OCI-M1 (cell line): ENCODE measurements at places on chromosomes 7 and 10.

DNA sequence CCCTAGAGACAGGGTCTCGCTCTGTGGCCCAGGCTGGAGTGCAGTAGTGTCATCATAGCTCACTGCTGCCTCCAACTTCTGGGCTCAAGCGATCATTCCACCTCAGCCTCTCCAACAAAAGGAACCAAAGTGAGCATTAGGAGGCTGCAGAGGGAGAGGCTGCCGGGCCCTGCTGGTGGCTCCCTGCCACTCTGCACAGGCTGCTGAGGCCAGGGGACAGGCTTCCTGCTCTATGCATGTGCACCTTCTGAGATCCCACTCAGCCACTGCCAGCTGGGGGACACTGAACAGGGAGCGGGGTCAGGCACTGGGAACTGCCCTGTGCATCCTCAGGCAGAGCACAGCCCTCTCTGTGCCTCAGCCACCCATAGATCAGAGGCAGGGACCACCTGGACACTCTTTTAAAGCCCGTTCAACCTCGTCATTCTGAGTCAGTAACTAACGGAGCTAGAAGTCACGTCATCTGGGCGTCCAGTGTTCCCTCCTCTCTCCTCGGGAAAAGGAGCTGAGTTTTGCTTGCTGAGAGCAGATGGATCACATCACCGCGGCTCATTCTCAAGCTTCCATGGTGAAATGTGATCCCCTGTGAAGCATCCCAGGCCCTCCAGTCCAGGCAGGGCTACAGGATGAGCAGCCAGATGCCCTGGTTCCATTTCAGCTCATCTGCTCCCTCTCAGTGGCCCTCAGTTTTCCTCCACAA lies 109.6 kb downstream of the MYL10 start:
- DNase-seq: no peak

GRCh38 chr10:67722113-67722512 lies 26.1 kb upstream of the CTNNA3 start:
- no peak for DNase-seq

GRCh38 chr10:13956826-13957225 lies 370.1 kb downstream of the PRPF18 start:
- DNase-seq: no peak

DNA sequence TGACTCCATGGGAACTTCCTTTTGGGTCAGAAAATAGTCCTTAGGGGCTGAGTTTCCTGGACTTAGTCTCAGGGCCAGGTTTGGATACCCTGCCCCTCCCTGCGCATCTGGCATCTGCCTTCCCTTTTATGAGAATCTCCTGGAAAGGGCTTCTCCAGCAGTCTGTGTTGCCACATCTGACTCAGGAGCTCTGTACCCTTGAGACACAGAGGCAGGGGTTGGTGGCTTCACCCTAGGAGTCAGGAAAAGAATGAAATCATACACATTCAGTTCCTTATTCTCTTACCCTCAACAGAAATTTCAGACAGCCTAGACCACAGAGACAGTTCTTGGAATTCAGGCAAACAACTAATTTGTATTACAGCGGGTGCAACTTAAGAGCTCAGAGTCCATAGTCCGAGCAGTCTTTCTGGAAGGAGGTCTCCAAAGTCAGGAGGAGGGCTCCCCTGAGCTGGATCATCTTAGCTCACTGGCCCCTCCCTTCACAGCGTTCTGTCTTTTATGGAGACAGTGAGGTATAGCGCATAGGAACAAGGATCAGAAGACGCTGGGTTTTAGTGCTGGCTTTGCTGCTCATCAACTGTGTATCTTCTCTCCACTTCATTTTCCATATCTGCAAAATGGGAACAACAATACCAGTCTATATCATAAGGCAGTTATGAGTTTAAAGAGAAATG lies 3.0 kb upstream of the PLAU start:
- peak; percentile 94 for DNase-seq

DNA sequence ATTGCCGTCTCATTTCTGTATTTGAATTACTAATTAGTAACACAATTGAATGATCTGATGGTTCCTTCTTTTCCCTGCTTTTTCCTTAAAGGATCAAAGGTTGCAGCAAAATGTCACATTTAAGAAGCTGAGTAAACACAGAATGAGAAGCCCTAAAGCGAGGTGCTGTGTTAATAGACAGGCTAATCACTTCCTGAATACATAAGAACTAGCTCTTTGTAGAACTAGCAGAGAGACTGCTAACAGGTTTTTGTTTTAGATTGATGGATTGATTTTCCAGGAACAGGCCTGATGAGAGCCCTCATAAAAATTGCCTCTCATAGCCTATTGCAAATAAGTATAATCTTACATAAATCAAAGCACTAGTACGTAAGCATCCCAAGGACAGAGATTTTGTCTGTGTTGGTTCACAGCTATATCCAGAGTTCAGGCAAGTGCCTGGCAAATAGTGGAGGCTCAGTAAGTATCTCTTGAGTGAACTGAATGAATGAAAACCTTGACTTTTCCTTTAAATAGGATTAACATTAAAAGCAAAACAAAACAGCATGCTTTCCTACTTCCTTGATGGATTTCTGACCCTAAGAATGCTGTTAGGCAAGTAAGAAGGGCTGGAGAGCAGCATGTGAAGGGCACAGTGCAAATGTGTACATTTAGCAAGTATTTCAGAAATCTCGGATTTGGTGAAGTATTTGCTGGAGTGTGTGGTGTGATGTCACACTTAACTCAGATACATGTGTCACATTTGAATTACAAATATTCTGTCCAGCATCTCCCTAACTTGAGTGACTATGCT lies 3.3 kb downstream of the TMEM229A start:
- no peak for DNase-seq

DNA sequence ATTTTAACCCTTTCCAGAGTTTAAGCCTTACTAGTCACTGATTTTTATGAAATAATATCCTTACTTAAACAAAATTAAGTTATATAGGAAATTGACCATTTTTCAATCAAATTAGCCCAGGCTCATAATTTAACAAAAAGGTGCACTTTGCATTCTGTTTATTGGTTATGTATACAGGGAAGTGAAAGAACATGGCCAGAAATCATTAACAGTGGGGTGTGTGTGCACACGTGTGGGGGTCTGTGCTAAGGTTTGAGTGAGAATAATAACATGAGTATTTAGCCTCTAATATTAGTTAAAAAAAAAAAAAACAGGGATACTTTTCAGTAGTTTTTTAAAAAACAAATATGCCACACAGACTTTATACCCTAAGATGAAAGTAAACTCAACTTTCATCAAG lies 510.5 kb upstream of the PFKP start:
- no peak for DNase-seq

DNA sequence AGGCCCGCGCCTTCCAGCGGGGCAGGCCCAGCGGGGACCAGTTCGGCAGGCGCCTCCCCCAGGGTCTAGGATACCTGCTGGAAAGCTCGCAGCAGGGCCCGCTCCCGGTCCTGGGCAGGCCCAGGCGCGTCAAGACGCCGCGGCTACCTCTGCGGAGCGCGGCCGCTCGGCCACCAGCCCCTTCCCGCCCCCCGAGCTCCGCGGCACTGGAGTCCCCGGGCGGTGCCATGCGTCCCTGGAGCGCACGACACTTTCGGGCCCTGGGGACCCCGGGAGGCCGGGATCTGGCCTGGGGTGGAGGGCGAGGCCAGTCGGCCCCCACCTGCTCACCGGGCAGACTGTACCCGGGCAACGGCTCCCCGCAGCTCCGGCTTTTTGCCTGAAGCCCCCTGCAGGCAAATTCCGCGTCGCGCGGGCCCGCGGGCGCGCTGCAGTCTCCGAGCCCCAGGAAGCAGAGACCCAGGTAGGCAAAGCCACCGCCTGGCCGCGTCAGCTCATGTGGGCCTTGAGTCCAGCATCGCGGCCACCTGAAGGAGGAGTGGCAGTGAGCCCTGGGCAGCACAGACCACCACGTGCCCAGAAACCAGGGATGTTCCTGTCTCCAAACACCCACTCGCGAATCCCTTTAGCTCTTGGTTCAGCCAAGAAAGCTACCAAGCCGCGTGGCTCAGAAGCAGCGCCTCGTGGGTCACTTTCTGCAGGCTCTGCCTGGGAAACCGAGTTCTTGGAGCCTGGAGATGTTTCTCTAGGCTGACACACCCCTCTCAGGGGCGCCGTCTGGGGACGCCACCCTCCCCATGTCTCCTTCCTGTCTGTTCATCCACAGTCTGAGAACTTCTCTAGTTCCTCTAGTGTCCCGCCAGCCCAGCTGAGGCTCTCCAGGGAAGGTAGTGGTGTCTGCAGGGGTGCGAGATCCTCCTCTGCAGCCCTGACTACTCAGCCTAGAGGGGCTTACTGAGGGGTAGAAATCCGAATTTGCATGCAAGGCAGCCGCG lies 46.1 kb upstream of the APBB1IP start:
- no peak for DNase-seq

GRCh38 chr7:136692221-136692620 lies 176.2 kb upstream of the CHRM2 start:
- no peak for DNase-seq

GRCh38 chr10:116440330-116441030 lies 12.8 kb downstream of the PNLIPRP3 start:
- no peak for DNase-seq

GRCh38 chr10:120609006-120609405 lies 152.0 kb downstream of the PLPP4 start:
- DNase-seq: no peak

DNA sequence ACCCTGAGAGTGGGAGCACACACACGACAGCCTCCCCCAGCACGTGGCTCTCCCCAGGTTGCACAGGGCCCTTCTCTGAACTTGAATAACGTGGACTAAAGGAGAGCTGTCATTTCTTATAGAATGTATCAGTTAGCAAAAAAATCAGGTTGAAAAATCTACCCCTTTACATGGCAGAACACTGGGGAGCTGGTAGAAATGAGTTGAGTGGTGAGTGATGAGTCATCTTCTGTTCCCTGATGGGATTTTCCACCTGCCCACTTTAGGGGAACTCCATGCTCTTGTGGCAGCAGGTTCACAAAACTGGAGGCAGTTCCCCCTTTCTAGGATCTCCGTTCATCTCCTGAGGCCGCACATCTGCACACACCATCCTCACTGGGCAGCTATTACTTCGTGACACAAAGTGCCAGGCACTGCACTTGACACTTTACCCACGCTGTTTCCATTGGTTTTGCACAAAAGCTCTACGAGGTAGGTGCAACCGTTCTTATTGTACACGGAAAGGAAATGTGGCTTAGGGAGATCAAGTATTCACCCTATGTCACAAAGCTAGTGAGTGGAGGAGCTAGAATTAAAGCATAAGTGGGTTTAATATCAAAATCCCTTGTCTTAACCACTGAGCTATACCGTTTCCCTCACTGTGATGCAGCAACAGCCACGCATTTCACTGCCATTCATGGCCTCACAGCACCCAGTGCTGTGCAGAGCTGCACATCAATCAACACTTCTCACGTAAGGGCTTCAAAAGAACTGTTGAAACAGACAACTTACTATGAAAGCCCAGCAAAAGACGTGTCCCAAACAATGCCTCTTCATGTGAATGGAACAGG lies 80.2 kb downstream of the RNF216 start:
- no peak for DNase-seq

DNA sequence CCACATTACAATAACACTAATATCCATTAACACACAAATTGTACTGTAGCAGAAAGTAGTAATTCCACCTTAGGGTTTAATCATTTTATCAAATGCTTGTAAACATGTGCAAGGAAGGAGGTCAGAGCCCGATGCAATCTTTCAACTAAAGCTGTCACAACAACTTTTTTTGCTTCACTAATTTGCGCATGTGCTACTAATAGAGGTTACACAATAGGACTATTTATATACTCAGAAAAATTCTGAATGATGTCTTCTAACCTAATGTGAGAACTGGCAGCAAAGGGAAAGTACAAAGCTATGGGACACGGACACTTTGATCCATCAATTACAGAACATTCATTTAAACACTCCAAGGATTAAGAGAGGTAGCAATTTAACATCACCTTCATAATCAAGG lies 244.4 kb downstream of the CHCHD3 start:
- DNase-seq: no peak

DNA sequence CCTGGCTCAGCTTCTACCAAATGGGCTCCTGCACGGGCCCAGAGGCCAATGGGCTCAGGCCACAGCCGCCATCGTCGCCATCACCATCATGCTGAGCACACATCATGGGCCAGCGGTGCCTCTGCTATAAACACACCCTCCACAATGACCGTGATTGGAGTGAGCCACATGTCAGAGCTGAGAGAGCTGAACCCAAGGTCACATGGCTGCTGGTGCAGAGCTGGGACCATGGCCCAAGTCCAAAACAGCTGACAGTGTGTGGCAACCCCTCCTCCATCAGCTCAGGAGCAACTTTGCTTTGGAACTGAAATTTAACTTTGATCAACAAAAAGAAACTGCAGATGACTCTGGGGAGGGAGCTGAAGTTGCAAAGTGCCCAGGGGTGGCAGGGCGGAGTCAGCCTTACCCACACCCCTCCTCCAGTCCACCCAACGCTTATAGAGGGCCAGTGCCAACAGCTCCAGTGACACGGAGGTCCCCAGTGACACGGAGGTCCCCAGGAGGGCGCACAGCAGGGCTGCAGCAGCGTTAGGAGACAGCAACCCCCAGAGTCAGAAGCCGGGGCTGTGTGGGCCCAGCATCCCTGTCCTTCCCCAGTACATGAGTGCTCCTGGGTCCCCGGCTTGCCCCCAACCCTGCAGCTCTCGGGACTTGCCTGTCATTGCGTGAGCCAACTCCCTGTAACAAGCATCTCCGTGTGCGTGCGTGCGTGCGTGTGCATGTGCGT lies 249.6 kb downstream of the ELFN1 start:
- peak; percentile 32 for DNase-seq

- DNase-seq: peak; percentile 55
These were observed 57.8 kb downstream of the HHEX start for GRCh38 chr10:92747600-92747999.

DNA sequence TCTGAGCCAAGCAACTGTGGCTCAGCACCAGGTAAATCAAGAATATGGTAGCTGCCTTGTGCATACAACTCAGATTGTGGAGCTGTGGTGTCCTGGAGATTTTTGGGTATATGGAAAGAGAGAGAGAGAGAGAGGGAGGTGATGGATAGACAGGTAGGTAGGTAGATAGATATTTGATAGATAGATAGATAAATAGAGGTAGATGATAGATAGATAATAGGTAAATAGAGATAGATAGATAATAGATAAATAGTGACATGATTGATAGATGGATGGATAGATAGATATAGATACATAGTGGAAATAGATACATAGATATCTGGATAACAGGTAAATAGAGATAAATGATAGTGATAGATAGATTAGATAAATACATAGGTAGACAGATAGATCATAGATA lies 206.3 kb downstream of the KLF6 start:
- no peak for DNase-seq

DNA sequence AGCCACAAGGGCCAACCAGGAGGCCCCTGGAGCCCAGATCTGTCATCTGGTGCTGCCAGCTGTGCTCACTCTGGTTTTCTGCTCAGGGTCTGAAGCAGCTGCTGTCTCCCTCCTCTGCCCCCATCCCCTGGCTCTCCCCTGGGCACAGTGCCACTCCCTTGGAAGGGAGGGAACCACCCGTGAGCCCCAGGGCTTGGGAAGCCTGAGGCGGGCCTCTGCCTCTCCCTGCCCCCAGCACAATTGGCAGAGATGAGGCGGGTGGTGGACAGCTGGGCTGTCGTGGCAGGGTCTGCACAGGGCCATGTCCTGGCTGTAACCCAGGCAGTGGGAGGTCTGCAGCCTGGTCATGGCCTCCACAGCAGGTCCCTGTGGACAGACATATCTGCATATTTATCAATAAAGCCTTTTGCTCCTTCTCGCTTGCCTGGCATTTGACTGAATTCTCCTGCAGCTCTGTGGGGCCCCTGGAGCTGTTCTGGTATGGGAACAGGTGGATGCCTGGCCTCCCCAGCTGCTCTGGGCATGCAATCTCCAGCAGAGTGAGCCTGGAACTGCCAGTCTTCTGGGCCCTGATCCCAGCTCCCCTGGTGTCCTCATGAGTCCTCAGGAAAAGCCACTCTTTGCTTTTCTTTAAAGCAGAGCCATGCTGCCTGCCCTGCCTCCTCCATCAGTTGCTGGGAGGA lies 1.6 kb upstream of the ANKRD2 start:
- DNase-seq: no peak

- DNase-seq: no peak
These were observed 14.0 kb upstream of the ZNF273 start for GRCh38 chr7:64888901-64889685.
